ENCODE measurements at places on chromosomes 3 and 15.

- DNase-seq: peak; percentile 61
Measured at GRCh38 chr3:118128886-118129285, 905.8 kb downstream of the IGSF11 start.

- DNase-seq: no peak
Measured at GRCh38 chr15:83602021-83602420, 51.9 kb upstream of the ADAMTSL3 start.

GRCh38 chr3:137988152-137988551 is 21.8 kb upstream of the CLDN18 start:
- no peak for DNase-seq

DNA sequence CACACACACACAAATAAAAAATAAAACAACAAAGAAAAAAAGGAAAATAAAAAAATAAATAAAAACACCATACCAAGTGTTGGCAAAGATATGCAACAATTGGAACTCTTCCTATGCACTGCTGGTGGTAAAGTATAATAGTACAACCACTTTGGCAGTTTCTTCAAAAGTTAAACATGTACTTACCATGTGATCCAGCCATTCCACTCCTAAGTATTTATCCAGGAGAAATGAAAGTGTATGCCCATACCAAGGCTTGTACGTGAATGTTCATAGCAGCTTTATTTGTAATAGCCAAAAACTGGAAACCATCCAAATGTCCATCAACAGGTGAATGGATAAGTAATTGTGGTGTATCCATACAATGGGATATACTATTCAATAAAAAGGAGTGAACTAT is 17.0 kb downstream of the WDR93 start:
- DNase-seq: no peak

DNA sequence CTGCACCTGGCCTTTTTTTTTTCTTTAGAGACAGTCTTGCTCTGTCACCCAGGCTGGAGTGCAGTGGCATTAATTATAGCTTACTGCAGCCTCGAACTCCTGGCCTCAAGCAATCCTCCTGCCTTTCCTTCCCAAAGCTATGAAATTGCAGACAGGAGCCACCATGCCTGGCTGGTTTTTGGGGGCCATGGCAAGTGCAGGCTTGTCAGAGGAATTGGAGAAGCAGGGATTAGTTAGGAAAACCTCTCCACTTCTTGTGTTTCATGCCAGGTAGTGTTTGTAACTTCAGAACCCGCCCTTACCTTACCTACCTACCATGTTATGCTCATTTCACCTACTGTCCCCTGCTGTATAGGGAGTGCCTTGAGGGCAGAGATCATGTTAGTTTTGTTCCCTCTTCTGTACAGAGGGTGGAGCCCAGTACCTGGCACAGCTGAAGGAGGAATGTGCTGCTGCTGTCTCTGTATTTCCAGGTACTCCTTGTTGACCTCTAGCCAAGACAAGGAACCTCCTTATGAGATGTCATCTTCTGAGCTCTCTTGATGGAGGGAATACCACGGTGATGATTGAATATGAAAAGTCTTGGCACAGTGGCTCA is 43.8 kb downstream of the TRAK1 start:
- DNase-seq: no peak

DNA sequence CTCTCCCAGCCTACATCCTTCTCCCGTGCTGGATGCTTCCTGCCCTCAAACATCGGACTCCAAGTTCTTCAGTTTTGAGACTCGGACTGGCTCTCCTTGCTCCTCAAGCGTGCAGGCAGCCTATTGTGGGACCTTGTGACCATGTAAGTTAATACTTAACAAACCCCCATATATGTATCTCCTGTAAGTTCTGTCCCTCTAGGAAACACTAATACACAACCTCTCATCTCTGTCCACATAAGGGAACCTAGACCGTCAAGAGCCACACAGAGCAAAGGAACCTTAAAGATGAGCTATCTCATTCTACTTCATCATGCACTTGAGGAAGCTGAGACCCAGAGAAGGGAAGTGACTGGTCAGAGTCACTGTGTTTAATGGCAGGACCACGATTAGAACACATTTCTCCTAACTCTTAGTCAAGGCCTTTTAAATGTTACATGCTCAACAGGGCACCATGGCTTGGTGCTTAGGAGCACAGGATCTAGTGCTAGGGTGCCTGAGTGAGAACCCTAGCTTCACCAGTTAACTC is 50.3 kb downstream of the NPTN start:
- no peak for DNase-seq

DNA sequence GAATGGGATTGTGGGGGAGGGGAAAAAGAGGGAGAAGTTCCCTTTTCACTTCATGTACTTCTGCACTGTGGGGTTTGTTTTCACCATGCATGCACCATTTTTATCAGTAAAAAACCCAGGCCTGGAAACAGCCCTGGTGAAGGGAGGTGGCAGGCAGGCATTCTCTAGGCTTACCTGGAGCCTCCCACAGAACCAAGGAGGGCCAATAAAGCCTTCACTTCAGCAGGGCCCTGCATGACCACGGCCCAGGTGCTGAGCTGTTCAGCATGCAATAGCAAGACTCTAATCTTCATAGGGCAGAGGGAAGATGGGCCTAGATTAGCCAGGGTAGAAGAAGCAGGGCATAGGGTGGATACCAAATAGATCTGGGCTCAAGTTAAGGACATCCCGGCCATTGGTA is 49.6 kb downstream of the SCN5A start:
- DNase-seq: no peak

DNA sequence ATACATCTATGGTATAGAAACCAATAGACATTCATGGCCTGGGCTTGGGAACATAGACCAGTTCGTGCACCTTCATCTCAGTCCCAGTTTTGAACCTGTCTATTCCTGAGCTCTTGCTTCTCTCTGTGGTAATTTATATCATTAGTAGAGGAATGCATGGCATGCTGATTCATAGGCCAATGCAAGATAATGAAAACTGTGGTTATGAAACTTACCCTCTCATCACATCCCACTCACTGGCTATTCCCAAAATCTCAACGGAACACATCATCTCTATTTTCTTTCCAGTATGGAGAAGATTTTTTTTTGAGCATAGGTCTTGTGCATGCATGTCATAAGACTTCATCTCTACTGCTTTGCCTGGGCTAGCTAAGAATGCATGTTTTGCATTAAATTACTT is 18.7 kb upstream of the P2RY12 start:
- DNase-seq: peak; percentile 77

All from fibroblast of skin of scalp (primary cell).